Activated gamma-delta T cell treated with Interleukin-2 at 50 U/mL for 16 hours (primary cell): ENCODE measurements at places on chromosomes 16 and 17.

- DNase-seq, result no peak
Observed at GRCh38 chr16:68429076-68429854, 19.0 kb downstream of the SMPD3 start.

- no peak for DNase-seq
Observed at GRCh38 chr16:52068447-52069074, 478.4 kb downstream of the TOX3 start.

DNA sequence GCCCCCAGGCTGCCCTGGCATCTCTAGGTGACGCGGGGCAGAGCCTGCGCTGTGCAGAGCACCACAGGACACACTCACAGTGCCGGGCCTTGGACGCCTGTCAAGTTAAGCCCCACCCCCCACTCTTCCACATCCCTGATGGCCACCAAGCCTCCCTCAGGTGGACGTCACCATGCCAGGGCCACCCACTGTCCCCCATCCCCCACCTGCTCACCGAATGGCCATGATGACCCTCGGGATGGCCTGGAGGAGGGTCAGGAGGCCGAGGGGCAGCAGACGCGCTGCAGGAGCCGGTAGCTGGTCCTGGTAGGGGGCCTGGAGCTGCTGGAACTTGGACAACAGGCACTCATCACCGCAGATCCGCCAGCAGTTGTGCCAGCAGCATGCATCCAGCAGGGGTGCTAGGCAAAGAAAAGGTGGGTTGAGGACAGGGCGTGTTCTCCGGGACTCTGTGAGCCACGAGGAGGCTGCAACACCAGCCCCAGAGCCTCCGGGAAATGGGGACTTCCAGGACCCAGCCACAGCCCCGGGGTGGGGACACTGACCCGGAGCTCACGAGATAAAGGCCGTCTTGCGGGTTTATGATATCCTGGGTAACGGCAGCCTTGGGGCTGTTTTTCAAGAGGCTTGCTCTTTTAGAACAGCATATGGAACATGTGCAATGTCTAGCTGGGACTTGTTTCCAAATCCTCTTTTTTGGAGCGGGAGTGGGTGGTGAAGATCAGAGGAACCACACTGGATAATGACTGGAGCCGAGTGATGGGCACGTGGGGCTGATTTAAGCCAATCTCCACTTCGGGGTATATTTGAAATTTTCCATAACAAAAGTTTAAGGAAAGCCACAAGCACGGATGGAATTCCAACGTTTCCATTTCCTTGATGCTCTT, 11.4 kb downstream of the C16orf95 start:
- DNase-seq, result no peak

- DNase-seq, result no peak
Observed at GRCh38 chr17:62083651-62084050, 18.6 kb upstream of the MED13 start.

GRCh38 chr16:78072275-78072674, 27.2 kb upstream of the WWOX start:
- DNase-seq, result no peak

- DNase-seq, result no peak
Observed at GRCh38 chr16:68194251-68194650, 41.7 kb downstream of the ESRP2 start.

- no peak for DNase-seq
Observed at GRCh38 chr17:4908301-4908700, 5.4 kb upstream of the CHRNE start.

- DNase-seq, result no peak
Observed at GRCh38 chr16:7867831-7868230, 535.2 kb downstream of the RBFOX1 start.

GRCh38 chr17:15161395-15161794, 103.7 kb downstream of the PMP22 start:
- DNase-seq, result no peak

- peak; percentile 95 for DNase-seq
Observed at GRCh38 chr17:21275579-21276263, 8.8 kb upstream of the MAP2K3 start.
